ENCODE measurements at places on chromosomes 6 and 20.

- no peak for DNase-seq
Measured at GRCh38 chr6:82396964-82397751, 33.5 kb downstream of the TPBG start.

DNA sequence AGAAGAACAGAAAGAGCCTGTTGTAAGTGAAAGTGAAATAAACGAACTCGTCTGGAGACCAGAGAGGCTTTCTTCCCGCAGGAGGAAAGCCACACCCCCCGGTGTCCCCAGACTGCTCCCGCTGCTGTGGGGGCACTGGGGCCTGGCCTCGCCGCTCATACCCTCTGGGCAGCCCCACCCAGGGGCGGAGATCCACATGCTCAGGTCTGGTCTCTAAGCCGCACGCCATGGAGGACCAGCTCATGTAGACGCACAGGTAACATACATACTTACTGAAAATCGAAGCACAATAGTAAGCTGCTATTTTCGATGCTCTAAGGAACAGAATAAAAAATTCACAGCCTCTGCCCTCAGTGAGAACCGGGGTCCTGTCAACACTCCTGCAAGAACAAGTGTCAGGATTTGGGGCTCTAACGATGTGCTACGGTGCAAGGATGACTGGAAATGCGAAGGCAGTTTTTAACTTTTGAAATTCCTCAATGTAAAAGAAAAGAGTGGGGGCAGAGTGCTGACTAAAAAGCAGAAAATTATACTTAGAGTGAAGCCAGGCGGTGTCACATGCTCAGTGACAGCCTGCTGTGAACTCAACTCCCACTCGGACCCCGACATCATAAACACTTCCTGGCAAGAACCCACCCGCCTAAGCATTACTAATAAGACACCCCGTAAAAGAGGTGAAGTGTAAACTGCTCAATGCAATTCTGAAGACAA is 110.5 kb downstream of the IRF4 start:
- peak; percentile 54 for DNase-seq

- DNase-seq = no peak
Measured at GRCh38 chr6:17431581-17431980, 38.2 kb downstream of the CAP2 start.

- no peak for DNase-seq
Measured at GRCh38 chr20:6469695-6470094, 297.8 kb upstream of the BMP2 start.

- no peak for DNase-seq
Measured at GRCh38 chr20:35145141-35145564, 2.0 kb downstream of the EDEM2 start.

Measured in activated CD8-positive, alpha-beta memory T cell treated with anti-CD3 and anti-CD28 coated beads, Interleukin-2, amount 50 U/mL, for 4 hours (primary cell).